NCI-H146 (cell line): ENCODE measurements at places on chromosomes 16 and 17.

DNA sequence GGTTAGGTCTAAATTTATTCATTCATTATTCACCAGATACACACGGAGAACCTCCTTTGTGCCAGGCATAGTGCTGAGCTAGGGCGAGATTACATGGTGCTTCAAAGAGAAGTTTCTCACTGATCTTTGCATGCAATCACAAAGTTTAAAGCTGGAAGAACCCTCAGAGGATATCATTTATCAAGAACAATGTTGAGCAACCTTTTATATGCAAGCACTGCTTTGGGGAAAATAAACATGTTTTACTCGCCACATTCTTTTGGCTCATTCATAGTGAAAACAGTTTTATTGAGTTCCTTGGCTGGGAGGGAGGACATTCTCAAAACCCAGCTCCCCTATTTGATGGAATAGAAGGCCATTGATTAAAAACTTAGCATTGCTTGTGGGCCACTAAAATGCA, 49.8 kb upstream of the XYLT1 start:
- no peak for DNase-seq

- DNase-seq, result no peak
Measured at GRCh38 chr17:14214271-14214670, 22.4 kb downstream of the CDRT15 start.

DNA sequence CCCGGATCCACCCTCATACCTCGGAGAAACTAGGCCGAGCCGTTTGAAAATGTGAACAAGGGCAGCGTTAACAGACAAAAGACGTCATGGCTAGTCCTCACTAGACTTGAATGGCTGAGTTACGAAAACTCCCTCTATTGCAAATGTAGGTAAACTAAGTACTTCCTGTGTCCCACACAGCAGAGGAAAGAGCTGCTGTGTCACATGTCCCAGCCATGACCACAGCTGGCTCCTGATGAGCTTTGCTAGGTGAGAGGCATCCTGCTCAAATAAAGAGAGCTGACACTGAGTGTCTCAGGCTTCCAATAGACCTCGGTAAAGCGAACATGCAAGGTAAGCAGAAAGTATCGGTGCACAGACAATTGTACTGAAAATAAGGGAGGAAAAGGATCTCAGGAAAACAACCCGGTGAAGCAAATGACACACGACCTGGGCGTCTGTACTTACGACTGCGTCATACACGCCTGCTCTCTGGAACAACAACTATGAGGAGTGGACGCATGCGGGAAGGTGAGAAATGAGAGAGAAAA, 26.0 kb downstream of the TMEM204 start:
- DNase-seq, result no peak

- DNase-seq, result no peak
Measured at GRCh38 chr17:79671085-79671694, 59.6 kb upstream of the ENPP7 start.

GRCh38 chr16:89761304-89761922, 40.1 kb downstream of the ZNF276 start:
- DNase-seq, result no peak

DNA sequence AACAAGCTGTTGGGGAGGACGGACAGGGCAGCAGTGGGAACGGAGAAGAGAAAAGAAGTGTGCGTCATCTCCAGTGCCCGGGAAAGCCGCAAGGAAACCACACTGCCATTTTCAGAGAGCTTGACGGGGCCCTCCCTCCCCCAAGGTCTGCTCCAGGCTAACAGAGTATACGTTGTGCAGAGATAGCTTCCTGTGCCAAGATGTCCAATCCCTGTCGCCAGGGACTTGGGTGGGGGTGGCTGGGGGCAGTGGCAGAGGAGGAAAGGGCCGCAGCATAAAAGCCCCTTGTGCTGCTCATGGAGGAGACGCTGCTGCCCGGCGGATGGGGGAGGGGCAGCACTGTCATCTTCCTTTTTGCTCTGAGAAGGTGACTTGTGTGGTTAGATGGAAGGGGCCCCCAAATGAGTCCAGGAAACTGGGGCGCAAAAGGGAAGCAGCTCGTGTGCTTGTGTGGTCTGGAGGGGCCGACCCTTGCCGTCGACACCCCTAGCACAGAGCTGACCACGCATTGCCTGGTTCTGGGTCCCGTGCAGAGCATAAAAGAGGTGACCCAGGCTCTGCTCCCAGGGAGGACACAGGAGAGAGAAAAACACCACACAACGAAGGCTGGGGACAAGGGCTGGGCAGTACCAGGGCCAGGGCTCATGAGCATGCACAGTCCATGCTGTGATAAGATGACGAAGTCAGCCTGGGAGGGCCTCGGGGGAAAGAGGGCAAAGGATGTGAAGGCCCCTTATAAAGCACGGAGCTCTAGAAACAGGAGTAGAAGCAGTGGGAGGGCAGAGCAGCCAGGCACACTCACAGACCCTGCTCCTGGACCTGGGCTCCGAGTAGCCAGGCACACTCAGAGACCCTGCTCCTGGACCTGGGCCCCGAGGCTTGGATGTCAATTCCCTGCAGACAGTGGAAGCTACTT, 372.7 kb downstream of the SLC39A11 start:
- no peak for DNase-seq

GRCh38 chr16:2337431-2338296, 2.9 kb downstream of the ABCA3 start:
- DNase-seq, result no peak

- DNase-seq, result no peak
Measured at GRCh38 chr16:818592-818991, 18.1 kb upstream of the GNG13 start.
